COR-L47 (cell line): ENCODE measurements at places on chromosomes 12 and 14.
A peak's percentile ranks its signal among the peaks of the same experiment; 100 is the strongest.

DNA sequence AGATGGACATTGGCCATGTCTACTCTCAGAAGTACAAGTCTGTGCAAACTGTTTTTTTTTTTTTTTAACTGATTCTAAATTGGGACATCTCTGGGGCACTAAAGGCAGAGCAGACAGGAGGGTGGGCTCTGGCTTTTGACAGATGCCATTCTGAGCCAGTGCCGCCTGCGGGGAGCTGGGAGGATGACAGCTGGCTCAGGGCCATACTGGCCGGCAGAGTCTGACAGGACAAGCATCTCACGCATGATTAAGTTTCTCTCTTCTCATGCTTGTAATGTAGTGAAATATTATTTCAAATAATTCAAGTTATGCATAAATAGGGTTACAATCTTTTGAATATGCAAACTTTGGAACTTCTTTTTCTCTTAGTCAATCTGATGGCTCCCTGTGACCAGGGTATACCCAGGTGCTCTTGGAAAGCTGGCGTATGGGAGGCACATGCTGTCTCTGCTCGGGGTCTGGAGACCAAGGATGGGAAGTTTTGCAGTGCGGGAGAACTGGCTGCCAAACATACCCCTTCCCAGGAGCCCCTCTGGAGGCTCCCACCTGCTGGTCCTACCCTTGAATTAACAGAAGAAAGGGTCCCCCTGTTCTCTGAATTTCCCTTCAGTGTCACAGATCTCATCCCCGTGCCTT is 7.6 kb downstream of the CDCA4 start:
- DNase-seq = peak; percentile 17

GRCh38 chr14:71113376-71113775 is 206.1 kb downstream of the PCNX1 start:
- no peak for DNase-seq

- DNase-seq = no peak
Observed at GRCh38 chr12:14239350-14239934, 126.0 kb upstream of the ATF7IP start.

GRCh38 chr12:70467476-70467875 is 101.4 kb downstream of the KCNMB4 start:
- DNase-seq = no peak

DNA sequence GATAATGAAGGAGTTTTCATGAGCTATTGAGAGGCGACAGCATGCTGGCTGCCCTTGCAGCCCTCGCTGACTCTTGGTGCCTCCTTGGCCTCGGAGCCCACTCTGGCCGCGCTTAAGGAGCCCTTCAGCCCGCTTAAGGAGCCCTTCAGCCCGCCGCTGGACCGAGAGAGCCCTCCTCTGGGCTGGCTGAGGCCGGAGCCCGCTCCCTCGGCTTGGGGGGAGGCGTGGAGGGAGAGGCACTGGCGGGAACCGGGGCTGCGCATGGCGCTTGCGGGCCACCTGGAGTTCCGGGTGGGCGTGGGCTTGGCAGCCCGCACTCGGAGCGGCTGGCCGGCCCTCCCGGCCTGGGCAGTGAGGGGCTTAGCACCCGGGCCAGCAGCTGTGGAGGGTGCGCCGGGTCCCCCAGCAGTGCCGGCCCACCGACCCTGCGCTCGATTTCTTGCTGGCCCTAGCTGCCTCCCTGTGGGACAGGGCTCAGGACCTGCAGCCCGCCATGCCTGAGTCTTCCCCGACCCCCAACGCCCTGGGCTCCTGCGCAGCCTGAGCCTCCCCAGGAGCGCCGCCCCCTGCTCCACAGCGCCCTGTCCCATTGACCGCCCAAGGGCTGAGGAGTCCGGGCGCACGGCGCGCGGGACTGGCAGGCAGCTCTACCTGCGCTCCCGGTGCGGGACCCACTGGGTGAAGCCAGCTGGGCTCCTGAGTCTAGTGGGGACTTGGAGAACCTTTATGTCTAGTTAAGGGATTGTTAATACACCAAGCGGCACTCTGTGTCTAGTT is 20.1 kb upstream of the PAWR start:
- DNase-seq = no peak

GRCh38 chr12:7869137-7869536 is 3.6 kb downstream of the SLC2A14 start:
- no peak for DNase-seq

DNA sequence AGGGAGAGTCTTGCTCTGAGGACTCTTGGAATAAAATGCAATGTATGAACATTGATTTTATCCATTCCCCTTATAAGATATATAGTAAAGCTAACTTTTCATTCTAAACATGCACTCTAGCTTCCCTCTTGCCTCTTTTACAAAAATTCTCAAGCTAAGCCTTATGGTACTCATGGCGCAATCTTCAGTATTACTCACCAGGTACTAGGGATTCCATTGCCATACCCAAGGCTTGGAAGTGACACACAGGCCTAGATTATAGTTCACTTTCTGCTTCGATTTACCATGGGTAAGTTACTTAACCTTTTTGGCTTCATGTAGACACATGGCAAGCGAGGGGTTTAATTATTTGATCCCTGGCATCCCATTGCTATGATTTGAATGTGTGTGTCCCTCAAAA is 331.5 kb downstream of the LRIG3 start:
- no peak for DNase-seq

GRCh38 chr14:47442211-47442610 is 233.2 kb downstream of the MDGA2 start:
- DNase-seq = no peak

DNA sequence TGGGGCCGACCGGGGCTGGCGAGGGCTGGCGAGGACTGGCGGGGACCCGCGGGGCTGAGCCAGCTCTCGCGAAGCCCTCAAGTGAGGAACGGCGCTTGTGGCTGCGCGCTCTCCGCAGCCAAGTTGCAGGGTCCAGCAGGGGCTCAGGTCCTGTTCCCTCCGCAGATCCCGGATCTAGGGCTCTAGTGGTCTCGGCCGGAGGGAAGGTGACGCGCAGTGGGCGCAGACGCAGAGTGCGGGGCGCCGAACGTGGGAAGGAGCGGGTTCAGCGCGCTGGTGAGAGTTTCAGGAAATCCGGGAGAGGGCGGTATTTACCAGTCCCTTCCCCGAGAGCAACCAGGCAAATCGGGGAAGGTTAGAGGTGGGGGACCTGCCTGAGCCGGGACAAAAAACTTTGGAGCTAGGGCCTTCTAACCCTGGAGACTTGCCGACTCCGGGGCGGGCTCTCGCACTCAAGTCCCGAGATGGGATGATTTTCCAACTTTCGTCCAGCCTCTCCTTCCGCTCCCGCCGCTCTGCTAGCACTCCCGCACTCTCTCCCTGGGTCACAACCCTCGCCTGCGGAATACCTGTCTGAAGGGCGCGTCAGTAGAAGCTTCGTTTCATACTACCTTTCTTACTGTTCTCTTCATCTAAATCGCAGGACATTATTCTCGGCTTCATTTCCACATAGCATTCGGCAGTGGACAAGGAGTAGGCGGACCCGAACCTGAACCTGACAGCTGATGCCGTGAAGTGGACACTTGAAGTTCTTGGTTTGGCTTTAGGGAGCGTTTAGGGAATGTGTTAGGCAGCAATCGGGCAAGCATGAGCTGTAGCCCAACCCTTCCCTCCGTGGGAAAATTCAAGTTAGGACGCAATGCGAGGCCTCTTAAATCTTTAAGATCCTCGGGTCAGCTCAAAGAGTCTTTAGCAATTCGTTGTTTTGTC is 13.6 kb upstream of the PAX9 start:
- peak; percentile 57 for DNase-seq

DNA sequence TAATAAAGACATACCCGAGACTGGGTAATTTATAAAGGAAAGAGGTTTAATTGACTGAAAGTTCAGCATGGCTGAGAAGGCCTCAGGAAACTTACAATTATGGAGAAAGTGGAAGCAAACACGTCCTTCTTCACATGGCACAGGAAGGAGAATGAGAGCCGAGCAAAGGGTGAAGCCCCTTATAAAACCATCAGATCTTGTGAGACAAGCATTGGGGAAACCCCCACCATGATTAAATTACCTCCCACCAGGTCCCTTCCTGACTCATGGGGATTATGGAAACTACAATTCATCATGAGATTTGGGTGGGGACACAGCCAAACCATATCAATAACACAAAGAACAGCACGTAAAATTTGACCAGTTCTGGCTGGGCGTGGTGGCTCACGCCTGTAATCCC is 85.6 kb upstream of the ATF7IP start:
- DNase-seq = no peak

- DNase-seq = no peak
Observed at GRCh38 chr12:19639781-19640415, 200.6 kb downstream of the AEBP2 start.
